ENCODE measurements at places on chromosomes 11 and 22.

DNA sequence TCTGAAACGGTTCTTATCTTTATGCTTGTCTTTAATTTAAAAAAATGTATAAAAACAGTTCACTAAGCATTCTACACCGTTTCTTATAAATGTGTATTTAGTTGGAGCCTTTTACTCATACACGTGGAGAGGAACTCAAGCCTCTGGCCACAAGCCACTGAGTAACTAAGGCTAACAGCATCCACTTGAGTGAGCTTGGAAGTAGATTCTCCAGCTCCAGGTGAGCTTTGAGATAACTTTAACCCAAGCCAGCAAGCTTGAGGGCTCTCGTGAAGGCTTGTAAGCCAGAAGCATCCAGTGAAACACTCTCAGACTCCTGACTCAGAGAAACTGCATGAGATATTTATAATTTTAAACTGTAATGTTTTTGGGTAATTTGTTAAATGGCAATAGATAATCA lies 82.6 kb downstream of the ARHGAP20 start:
- no peak for DNase-seq

DNA sequence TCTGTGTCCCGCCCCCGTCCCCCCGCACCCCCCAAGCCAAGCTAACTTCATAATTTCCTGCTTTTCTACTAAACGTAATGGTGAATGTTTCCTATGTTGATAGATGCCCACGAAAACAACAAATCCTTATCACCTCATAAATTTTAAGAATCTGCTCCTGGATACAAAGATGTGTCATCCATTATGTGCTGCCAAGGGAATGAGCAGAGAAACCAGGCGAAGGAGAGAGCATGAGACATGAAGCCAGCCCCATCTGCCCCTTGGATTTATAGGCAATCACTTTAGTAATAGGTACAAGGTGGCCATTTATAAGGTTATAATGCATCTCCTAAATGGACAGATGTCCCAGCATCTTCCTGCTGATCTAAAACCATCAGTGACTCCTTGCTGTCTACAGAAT lies 30.3 kb downstream of the LAYN start:
- no peak for DNase-seq

GRCh38 chr11:1928891-1929541 lies 9.5 kb downstream of the TNNT3 start:
- DNase-seq, result no peak

DNA sequence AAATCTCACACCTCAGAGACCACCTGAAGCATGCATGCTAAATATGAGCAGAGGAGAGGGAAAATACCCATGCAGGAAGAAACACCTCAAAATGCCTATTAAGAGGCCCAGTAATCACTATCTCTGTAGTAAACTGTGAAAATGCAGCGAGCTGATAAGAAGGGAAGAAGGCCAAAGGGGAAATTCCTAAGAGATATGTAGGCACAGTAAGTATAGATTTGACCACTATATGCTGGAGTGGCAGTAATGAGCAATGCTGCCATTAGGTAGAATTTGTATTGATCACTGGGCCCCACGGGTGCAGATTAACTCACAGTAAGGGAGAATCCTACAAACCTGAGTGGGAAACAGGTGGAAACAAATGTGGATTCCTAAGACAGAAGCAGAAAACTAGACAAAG lies 1813.1 kb upstream of the RAG2 start:
- no peak for DNase-seq

DNA sequence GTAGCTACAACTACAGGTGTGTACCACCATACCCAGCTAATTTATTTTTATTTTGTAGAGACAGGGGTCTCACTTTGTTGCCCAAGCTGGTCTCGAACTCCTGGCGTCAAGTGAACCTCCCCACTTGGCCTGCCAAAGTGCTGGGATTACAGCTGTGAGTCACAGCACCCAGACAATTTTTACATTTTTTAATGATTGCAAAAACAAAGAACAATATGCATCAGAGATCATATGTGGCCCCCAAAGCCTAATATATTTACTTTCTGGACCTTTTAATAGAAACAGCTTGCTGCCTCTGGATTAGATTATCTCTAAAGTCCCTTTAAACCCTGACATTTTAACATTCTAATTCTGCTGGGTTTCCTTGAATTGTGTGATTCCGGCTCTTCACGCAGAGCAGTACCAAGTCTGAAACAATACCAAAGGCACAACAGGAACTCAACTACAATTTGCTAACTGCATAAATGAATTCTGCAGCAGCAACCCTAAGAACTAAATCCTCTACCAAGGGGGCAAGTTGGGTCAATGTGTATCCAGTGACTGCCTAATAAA lies 25.0 kb downstream of the RAB30 start:
- no peak for DNase-seq

DNA sequence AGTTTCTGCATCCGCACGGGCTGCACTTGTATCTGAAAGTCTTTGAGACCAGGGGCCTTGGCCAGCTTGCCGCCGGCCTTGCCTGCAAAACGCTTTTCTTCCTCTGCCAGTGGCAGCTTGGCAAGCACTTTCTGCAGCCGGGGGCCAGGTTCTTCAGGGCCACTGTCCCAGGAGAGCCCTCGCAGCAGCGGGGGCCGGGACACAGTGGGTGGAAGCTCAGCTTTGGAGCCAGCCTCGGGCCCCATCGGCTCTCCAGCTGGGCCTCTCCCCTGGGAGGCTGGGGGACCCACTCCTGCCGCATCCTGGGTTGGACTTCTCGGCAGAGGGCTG lies 57.5 kb upstream of the LYVE1 start:
- peak; percentile 53 for DNase-seq

- DNase-seq, result no peak
Measured at GRCh38 chr22:42857845-42858481, 890 bp upstream of the ARFGAP3 start.

GRCh38 chr11:102416976-102417375 lies 35.6 kb downstream of the TMEM123 start:
- no peak for DNase-seq

- DNase-seq, result no peak
Measured at GRCh38 chr11:14317659-14318325, 41.2 kb downstream of the RRAS2 start.

DNA sequence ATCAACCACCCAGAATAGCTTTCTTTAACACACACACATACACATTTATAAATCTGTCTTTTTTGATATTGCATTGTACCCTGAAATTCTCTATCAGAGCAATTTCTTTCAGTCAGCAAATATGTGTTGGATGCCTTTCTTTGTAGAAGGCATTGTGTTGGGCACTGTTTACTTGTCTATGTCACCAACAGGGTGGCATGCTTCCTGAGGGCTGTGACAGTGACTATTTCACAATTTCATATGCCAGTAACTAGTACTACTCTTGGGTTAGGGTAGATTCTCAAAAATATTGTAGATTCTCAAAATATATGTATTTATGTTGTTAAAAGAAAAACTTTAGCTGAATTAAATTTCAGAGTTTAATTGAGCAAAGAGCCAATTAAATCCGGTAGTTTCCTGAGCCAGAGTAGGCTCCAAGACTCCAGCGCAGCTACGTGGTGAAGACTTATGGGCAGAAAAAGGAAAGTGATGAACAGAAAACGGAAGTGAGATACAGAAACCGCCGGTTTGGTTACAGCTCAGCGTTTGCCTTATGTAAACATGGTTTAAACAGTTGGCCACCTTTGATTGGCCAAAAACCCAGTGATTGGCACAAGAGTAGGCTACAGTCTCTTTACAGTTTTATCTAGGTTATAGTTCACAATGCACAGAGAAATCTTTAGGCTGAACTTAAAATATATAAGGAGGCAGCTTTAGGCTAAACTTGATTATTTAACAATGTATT lies 723.3 kb downstream of the NTM start:
- DNase-seq, result no peak

DNA sequence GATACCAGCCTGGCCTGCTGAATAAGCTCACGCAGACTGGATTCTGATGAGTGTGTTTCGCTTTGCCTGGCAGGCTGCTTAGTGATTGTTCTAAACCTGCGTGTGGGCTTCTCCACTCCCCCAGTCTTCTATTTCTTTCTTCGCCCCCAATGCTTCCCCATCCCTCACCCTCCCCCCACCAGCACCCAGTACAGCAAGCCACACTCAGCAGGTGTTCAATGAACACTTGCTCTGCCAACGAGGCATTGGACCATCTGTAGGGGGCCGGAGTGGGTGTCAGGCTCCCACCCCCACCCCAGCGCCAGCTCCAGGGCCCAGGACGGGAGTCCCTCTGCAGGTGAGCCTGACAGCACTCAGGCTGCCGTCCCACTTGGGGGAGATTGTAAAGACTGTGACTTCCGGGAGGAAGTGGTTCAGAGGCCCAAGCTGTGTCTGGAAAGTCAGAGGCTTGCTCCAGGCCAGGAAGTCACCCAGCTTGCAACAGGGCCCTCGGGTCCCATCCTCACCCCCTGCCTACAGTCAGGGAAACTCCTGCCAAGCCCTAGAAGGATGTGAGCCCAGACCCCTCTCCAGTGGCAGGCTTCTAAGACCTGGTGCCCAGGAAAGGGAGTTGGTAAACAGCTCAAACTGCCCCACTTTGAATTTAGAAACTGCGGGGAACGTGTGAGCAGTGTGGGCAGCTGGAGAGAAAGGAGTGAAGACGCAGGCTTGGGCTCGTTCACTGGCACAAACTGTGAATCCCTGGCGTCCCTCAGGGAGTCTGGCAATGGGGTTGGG lies 66.3 kb upstream of the PRDM11 start:
- DNase-seq, result no peak

- DNase-seq, result no peak
Measured at GRCh38 chr22:50561401-50562358, 1.0 kb downstream of the SYCE3 start.

DNA sequence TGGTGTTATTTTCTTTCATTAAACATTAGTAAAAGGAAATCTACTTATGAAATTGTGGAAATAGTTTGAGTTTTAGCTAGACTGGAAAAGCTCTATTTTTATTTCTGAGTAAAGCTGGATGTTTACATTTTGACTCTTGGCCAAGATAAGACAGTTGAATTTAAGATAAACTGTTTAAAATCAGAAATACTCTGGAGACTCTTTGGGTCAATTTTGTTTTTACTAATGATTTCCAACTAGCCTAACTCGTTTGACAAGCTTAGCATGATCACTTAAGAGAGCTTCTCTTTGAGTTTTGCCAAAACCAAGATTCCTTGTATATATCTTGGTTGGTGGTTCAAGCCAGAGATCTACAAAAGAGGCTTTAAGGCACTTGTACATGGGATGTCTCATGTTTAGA lies 724.8 kb upstream of the LUZP2 start:
- DNase-seq, result no peak

- no peak for DNase-seq
Measured at GRCh38 chr11:10970926-10971325, 113.1 kb upstream of the ZBED5 start.

- DNase-seq, result no peak
Measured at GRCh38 chr11:6571434-6572008, 31.9 kb downstream of the RRP8 start.

DNA sequence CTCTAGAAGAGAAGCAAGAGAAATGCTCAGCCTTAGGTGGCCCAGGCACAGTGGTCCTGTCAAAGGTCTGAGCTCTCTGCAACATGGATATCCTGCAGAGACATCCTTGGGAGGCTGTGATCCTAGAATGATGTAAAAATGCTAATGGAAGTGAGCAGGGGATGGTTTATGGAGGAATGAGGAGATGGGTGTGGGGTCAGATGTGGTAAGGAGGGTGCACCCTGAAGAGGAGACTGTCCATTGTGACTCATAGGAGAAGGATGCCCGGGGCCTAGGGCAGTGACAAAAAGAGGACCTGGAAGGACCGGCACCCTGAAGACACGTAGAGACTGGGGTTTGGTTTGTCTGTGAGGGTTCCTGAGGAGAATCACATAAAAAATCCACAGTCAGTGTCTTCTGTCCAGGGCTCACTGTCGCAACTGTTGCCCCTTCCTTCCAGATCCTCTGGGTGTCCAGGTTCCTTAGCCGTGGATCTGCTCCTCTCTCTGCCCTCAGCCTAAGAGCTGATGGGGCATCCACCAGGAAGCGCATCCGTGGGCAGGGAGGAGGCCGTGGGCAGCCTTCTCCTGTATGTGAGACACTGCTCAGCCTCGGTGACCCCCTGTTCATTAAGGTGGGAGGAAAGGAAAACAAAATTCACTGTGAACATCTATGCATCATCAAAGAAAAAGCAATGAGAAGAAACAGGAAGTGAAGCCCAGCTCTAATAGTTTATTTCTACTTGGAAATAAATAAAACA lies 110.7 kb downstream of the VPREB1 start:
- DNase-seq, result no peak

DNA sequence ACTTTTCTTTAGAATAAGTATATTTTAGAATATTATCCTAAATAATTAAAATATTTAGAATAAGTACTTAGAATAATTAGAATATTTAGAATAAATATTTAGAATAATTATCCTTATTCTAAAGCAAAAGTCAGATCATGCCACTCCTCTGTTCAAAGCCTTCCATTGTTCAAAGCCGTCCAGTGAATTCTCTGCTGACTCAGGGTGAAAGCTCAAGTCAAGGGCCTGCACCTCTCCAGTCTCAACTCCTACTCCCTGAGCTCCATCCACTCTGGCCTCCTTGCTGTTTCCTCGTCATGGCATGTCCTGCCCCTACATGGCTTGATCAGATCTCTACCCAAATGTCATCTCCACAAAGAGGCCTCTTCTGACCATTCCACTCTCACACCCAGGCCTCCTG lies 30.0 kb downstream of the PLEKHA7 start:
- DNase-seq, result no peak

DNA sequence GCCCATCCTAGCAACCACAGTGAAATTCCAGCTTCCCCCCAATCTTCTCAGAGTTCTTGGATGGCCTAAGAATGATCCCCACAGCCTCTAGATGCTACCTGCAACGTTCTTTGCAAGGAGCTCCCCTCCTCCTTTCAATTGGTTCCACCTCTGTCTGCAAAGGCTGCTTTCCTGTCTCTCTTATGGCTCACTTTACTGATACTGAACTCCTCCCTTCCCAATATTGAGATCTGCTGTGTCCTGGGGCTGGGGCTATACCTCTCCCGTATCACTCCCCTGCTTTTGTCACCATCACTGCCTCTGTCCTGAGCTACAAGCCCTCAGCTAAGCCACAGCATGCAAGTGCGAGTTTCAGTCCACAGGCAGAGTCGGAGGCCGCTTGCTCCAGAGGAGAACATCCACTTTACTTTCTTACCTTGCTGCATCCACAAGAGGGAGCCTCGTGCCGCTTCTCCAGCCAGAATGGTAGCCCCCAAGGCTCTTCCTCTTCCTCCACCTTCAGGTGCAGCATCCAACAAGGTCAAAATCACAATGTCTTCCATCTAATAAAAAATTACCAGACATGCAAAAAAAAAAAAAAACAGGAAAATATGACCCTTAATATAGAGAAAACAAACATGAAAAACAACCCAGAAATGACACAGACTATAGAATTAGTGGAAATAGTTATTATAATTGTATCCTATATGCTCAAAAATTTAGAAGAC lies 48.6 kb upstream of the TMEM45B start:
- no peak for DNase-seq
